ENCODE measurements at places on chromosomes 12 and 14.

DNA sequence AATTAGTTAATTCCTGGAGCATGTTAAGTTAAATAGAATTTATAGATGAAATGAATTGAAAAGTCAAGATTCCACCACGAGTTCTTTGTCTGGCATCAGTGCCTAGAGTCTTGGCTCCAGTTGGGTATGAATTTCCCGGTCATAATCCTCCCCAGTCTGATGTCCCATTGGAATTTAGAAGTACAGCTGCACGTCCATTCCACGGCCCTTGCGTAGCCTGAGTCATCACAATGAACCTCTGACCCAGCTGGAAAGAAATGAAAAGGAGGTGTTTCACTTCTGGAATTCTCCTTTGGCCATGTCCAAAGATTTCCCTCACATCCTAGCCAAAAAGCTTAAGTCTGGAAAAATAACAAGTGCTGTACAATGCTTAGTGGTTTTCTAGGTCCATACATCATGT is 122.7 kb downstream of the KICS2 start:
- DNase-seq: no peak

- no peak for DNase-seq
Observed at GRCh38 chr12:32072102-32072501, 34.5 kb upstream of the BICD1 start.

- DNase-seq: no peak
Observed at GRCh38 chr12:43407816-43408645, 144.0 kb downstream of the ADAMTS20 start.

GRCh38 chr12:124618291-124618902 is 51.0 kb upstream of the NCOR2 start:
- DNase-seq: no peak

DNA sequence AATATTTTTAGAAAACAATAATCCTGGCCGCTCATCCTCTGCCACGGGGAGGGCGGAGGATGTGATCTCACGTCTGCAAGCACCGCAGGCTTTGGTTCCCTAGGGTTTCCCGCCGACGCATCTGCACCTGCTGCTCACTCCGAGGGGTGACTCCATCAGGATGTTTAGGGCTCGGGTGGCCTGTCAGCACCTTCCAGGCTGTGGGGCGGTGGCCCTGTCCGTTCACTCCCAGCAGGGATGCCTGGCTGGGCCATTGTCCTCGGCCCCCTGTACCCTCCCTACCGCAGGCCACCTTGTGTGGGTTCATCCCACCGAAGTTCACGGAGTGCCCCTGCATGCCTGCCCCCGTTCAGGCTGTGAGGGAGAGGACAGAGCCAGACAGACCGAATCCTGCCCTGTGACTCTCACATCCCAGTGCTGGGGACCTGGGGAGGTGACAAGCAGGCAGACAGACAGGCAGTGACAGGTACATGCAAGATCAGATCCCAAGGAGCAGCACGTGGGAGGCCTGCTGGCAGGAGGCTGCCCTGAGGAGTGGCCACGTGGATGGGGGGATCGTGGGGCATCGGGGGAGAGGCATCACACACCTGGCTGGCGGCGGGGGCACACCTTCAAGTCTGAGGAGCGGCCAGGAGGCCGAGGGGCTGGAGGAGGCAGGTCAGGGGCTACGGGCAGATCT is 112.6 kb downstream of the ADGRD1 start:
- no peak for DNase-seq

DNA sequence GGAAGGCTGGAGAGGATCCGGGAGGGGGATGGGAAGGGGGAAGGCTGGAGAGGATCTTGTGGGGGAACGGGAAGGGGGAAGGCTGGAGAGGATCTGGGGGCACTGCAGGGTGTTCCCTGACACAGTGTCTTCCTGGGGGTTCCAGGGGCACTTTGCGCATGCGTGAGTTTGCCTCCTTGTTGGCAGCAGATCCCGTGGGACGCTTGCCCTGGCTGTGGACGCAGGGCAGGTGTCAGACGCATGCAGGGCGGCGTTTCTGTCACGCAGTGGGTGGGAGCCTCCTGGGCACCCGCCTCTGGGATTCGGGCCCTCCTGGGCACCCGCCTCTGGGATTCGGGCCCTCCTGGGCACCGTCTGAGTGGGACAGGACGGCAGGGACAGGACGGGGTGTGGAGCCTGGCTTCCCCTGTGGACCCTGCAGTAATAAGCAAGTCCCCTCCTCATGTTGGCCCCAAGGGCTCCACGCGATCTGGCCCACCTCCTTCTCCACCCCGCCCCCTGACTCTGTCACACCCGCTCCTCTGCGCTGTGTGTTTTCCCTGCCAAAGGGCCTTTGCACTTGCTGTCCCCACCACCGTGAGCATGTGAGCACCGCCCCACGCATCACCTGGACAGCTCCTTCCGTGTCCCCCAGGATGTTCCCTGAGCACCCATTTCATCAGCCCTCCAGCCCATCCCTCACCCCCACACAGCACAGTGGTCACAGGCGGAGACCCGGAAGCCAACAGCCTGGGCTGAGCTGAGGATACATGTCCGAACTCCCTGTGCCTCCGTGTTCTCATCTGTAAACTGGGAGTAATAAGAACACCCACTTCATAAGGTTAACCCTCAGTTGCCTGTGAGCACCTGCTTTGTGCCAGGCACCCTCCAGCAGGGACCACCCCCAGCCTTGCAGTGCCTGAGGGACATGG is 4.4 kb downstream of the MMP17 start:
- no peak for DNase-seq

GRCh38 chr12:40632933-40633332 is 59.3 kb upstream of the CNTN1 start:
- DNase-seq: no peak

- no peak for DNase-seq
Observed at GRCh38 chr12:115541891-115542421, 735.5 kb downstream of the MED13L start.

- no peak for DNase-seq
Observed at GRCh38 chr12:58500399-58500798, 419.9 kb downstream of the LRIG3 start.

GRCh38 chr14:77284466-77284865 is 13.5 kb upstream of the NGB start:
- no peak for DNase-seq

DNA sequence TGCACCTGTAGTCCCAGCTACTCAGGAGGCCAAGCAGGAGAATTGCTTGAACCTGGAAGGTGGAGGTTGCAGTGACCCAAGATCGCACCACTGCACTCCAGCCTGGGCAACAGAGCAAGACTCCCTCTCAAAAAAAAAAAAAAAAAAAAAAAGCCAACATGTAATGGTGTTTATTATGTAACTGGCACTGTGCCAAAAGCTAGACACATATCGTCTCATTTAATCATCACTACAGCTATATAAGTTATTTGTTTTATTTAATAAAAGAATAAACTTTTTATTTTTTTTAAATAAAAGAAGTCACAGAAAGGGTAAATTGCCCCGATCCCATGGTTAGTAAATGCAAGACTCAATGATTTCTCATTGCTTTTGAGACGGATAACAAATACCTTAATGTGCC is 76.9 kb downstream of the PTCSC3 start:
- no peak for DNase-seq

DNA sequence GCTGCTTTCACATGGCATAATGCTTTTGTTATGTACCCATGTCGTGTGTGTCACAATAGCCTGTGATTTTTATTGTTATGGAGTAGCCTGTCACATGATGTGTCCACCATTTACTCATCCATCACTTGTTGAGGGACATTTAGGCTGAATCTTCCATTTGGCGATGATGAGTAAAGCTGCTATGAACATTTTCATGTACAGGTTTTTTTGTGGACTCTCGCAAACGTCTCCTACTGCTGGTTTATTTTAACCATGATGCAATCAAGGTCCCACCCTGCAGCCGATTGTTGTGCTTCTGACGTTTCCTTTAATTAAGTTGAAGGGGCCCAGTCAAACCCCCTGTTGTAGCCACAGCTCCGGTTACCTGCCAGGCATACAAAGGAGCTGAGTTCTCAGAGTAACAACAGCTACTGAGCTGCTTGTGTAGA is 63.2 kb downstream of the ZNF664 start:
- no peak for DNase-seq

DNA sequence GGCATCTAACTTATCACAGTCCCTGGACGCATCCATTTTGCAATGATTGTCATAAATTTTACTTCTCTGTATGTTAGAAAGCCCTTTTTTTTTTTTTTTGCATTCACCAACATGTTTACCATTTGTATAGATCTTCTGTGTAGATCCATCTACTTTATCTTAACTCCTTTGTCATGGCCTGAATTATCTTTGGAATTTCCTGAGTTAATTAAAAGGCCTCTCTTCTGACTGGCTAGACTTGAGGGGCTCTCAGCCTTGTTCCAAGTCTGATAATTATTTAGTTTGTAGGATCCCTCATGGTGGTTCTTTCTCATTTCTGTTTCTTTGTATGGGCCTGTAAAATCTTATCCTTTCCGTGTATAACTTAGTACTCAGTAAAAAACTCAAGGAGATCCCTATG is 387.0 kb downstream of the C12orf50 start:
- no peak for DNase-seq

Data from NCI-H1436 treated with DMSO at 0.1 percent for 48 hours (cell line).